ENCODE measurements at places on chromosomes 13 and 19.

GRCh38 chr13:112669881-112670499 is 19.8 kb upstream of the ATP11A start:
- DNase-seq = no peak

- DNase-seq = no peak
Measured at GRCh38 chr13:34155931-34156607, 338.1 kb downstream of the RFC3 start.

GRCh38 chr13:38862443-38862842 is 128.2 kb downstream of the STOML3 start:
- DNase-seq = no peak

DNA sequence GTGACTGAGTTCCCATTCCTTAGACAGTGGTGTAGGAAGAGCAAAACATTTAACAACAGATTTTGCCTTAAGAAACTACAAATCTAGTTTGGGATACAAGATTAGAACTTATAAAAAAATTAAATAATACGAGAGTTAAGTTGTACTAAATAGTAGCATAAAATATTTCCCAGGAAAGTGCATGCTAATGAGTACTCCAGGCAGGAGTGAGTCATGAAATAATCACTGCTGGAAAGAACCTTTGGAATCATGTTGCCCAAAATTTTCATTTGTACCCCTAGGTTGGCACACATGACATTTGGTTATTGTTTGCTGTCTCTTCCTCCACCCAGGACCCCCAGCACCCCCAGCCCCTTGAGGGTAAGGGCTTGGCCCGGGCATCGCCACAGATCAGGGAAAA is 26.3 kb upstream of the KL start:
- no peak for DNase-seq

DNA sequence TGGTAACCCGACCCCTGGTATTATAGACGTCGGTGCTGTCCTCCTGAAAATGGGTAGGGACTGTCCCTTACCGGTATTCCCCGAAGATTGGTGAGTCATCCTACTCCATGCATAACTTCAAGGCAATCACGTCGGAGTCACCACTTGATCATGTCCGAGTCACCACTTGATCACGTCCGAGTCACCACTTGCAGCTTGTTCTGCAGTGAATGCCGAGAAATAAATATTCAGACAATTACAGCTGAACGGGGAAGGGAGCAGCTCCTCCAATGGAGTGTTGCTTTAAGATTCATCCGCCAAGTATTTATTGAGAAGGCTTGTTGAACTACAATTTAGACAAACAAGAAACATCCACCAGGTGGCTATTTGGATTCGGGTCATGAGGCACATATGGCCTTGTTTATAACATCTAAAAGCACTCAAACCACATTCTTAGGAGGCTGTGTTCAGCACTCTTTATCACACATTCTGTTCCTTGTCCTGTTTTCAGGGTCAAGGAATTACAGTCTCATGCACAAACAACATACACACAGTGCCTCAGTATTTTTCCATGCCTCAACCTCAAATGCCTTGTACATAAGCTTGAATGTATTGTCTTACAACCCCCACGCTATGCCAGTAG is 43.1 kb downstream of the ZNF726 start:
- no peak for DNase-seq

- no peak for DNase-seq
Measured at GRCh38 chr13:102724923-102725322, 30.1 kb upstream of the METTL21C start.

GRCh38 chr13:42378383-42378780 is 106.4 kb downstream of the AKAP11 start:
- no peak for DNase-seq
